Uterus (tissue), 4 donors: ENCODE measurements at places on chromosomes 11 and 22. TPM values are rescaled to one million over a fixed set of nuclear protein-coding genes. Genes with fewer than 3 reads are reported as not detected.

Gene XRRA1
- total RNA-seq = 74.2 TPM

Gene E2F8
- total RNA-seq = not detected

- H3K36me3 ChIP-seq = no peaks in the 10 kb centered on the region
- no peaks in the 10 kb centered on the region for H3K27me3 ChIP-seq
- DNase-seq = no peak
- no peak overlapping the region for H3K27ac ChIP-seq
Observed at GRCh38 chr11:22304337-22304961, 33.7 kb upstream of the SLC17A6 start.

- no peaks in the 10 kb centered on the region for H3K27me3 ChIP-seq
- H3K36me3 ChIP-seq = no peaks in the 10 kb centered on the region
- no peaks in the 10 kb centered on the region for H3K4me1 ChIP-seq
- no peak overlapping the region for H3K27ac ChIP-seq
- no peak overlapping the region for H3K4me3 ChIP-seq
Observed at GRCh38 chr11:72969894-72970335, 155.7 kb downstream of the ATG16L2 start.

DNA sequence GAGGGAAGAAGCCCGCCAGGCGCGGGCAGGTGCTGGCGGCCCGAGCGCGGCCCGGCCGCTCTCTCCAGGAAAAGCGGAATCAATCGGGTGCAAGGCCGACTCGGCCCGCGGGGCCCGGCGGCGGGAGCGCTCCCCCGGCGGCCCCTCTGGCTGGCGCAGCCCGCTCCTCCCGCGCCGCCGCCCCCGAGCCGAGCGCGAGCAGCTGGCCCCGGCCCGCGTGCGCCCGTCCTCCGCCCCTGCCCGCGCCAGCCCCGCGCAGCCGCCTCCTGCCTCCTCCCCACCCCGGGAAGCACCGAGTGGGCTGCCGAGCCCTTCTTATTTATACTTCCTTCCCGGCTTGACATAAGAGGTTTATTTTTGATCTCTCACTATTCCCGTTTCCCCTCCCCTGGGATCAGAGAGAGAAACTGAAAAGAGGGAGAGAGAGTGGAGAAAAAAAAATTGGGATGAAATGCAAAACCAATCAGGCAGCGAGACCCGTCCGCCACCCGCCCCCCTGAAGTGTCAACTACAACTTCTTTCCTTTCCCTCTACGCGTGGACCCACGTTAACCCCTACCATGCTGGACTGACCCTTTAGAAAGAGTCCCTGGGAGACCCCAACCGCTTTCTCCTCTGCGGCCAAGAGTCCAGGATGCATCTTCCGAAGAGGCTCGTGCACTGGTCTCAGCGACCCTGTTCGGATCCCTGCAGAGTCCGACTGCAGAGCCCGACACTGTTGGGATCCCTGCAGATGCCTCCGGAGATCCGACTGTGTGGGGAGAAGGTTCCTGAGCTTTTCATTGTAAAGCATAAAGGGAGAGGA lies at the start of gene ADAMTS8:
Gene ADAMTS8 (minus strand): TSS at position 294 of the 804 bp plus-strand sequence. CDS start 323 bp downstream, outside the sequence.
- H3K27me3 ChIP-seq = no peaks in the 10 kb centered on the region
- no peak within 1 kb of the TSS for H3K27ac ChIP-seq
- H3K36me3 ChIP-seq = no peaks in the 10 kb centered on the region
- peak within 1 kb of the TSS; percentile 49 for H3K4me3 ChIP-seq
- H3K4me1 ChIP-seq = no peaks in the 10 kb centered on the region
- DNase-seq = no peak

DNA sequence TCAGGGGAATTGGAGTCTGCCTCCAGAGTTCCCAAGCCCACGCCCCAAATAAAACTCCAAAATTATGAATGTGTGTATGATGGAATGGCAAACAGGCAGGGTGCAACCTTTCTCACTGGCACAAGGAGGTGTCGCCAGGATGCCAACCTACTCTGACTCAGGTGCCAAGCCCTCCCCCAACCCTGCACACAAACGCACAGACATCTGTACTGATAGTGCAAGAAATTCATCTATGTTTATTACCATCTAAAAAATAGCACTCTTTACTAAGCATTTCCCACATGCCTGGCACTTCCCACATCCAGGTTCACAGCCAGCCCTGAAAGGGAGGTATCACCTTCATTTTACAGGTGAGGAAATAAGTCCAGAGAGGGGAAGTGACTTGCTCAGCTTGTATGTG lies 1.2 kb downstream of the PLA2G3 start:
- no peak overlapping the region for H3K4me3 ChIP-seq
- no peaks in the 10 kb centered on the region for H3K27me3 ChIP-seq
- H3K27ac ChIP-seq = no peak overlapping the region
- no peaks in the 10 kb centered on the region for H3K4me1 ChIP-seq
- no peak for DNase-seq

DNA sequence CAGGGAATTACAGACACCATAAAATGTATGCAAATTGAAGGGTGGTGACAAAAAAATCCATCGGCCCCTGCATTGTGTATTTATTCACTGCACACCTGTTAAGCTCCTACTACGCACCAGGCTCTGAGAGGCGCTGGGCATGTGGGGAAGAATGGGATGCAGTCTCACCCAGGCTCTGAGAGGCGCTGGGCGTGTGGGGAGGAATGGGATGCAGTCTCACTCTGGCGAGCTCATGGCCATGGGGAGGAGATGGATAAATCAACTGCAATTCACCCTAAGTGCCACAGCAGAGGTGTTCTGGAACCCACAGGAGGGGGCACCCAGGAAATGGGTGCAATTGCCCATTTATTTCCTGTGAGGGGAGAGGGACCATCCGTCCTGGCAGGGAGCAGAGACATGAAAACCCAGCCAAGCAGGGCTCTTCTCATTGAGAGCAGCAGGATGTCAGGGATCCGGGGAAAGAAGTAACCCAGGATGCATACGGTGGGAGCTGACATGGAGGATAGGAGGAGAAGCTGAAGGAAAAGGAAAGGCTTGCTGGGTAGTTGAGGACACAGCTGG lies 798.7 kb downstream of the TBC1D22A start:
- H3K36me3 ChIP-seq = no peaks in the 10 kb centered on the region
- H3K27me3 ChIP-seq = no peaks in the 10 kb centered on the region
- H3K27ac ChIP-seq = no peak overlapping the region
- DNase-seq = no peak
- no peaks in the 10 kb centered on the region for H3K4me1 ChIP-seq

DNA sequence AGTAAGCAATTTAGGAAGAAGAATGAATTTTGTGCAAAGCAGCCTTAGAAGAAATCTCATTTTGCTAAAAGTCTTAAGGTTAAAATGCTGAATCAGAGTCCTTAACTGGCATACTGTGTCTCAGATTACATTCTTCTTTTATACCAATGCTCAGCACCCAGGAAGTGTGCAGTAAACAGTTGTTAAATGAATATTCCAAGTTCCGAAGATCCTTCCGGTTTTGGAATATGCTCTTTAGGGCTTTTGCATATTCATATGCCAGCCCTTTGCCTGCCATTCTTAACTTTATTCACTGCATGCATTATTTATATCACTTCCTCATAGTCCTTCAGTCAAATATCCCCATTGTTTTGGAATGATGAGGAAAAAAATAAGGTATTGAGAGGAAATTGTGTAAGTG lies 242.0 kb downstream of the DDX10 start:
- no peaks in the 10 kb centered on the region for H3K4me1 ChIP-seq
- H3K27ac ChIP-seq = no peak overlapping the region
- no peak for DNase-seq
- no peak overlapping the region for H3K4me3 ChIP-seq
- no peaks in the 10 kb centered on the region for H3K36me3 ChIP-seq
- no peaks in the 10 kb centered on the region for H3K27me3 ChIP-seq

DNA sequence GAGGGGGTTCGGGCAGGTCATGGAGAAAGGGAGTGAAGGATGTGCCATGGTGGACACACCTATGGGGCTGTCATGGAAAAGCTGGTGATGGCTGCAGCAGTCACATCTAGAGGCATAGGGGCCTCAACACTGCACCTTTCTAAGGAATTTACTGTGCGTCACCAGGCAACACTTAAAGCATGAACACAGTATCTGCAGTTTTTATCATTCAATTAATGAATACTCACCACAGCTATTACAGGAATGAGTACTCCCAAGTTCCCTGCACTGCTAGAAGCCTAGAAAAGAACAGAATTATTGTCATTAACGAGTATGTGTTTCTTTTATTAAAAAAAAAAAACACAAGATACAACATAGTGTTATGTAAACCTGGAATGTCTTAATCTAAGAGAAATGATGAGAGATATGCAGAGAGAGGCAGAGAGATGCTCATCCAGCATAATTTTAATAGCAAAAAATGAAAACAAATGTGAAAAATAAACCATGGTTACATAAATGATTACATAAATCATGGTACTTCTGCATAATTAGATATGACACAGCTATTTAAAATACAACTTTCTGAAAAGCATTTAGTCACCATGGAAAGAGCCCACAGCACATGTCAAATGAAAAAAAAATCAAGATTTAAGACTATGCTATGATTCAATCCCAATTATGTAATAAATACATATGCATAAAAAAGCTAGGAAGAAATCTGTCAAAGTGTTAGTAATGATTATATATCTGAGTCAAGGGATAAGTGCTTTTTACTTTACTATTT lies 19.2 kb downstream of the SERPIND1 start:
- H3K36me3 ChIP-seq = no peaks in the 10 kb centered on the region
- H3K4me3 ChIP-seq = no peak overlapping the region
- no peak for DNase-seq
- no peaks in the 10 kb centered on the region for H3K27me3 ChIP-seq
- no peaks in the 10 kb centered on the region for H3K4me1 ChIP-seq
- peak overlapping the region; percentile 59 for H3K27ac ChIP-seq

DNA sequence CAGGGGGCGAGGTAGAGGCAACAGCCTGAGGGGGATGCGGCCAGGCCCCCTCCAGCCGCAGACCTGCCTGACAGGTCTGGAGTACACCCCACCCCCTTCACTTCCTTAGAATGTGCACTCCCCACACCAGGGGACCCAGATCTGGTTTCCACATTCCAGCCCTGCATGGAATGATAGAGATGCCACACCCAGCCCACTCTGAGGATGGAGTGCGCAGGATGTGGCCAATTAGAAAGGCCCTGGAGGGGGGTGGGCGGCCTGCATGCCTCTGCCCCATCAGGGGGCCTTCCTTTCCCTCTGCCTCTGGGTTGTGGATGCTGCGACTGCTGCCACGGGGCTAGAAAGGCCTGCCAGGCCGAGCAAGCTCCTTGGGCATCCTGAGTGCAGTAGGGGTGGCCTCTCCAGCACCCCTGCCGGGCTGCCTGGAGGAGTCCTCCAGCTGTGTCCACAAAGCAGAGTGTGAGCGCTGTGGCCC lies 28.2 kb upstream of the MGAT3 start:
- H3K27me3 ChIP-seq = no peaks in the 10 kb centered on the region
- no peak overlapping the region for H3K27ac ChIP-seq
- H3K36me3 ChIP-seq = no peaks in the 10 kb centered on the region
- DNase-seq = no peak

- no peak for DNase-seq
- no peaks in the 10 kb centered on the region for H3K4me1 ChIP-seq
- H3K27me3 ChIP-seq = no peaks in the 10 kb centered on the region
- H3K36me3 ChIP-seq = no peaks in the 10 kb centered on the region
- H3K27ac ChIP-seq = no peak overlapping the region
Observed at GRCh38 chr11:106262852-106263251, 185.4 kb downstream of the AASDHPPT start.
